ENCODE measurements at places on chromosomes 4 and X. TPM values are rescaled to one million over a fixed set of nuclear protein-coding genes. Genes with fewer than 3 reads are reported as not detected.

DNA sequence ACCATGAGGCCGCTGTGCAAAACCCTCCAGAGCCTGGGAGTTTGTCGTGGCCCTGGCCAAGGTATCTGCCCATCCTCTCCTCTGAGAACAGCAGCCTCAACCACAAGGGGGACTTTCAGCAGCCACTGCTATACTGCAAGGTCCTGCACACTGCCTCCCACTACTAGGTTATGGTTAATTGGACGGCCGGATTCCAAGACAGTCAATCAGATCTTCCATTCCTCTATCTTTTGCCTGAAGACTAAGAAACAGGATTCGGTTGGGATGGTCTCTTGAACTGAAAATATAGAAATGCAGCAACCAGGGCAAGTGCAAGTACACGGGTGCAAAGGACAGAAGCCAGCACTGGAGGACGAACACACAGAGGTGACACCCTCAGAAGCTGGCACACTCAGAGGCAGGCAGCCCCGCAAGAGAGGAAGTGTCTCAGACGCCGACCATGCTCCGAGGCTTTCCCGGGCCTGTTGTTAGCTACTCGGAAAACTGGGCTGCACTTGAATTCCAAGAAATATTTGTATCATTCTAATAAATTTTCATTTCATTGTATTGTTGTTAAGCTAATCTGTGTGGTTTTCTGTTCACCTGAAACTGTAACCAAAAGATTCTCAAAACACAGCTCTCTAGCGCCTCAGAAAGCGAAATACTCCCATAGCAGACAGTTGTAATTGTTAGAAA is 63.3 kb downstream of the AFAP1 start:
- H3K27ac ChIP-seq, result peak overlapping the region; percentile 89
- peaks cover 21% of the 10 kb centered on the region for H3K4me1 ChIP-seq
- H3K27me3 ChIP-seq, result no peaks in the 10 kb centered on the region

GRCh38 chrX:9368262-9368661 is 96.6 kb upstream of the TBL1X start:
- no peak for DNase-seq
- H3K4me3 ChIP-seq, result no peak overlapping the region
- peaks cover 18% of the 10 kb centered on the region for H3K4me1 ChIP-seq
- H3K27me3 ChIP-seq, result peaks cover 6% of the 10 kb centered on the region

GRCh38 chrX:153933748-153934147 is 1.1 kb downstream of the NAA10 start:
- H3K27me3 ChIP-seq, result peaks cover 13% of the 10 kb centered on the region
- H3K4me3 ChIP-seq, result peak overlapping the region; percentile 93
- H3K36me3 ChIP-seq, result peaks cover 3% of the 10 kb centered on the region

The PDHA1 gene
- total RNA-seq, result 165 TPM

GRCh38 chr4:113209153-113209552 is 159.7 kb downstream of the ANK2 start:
- H3K27me3 ChIP-seq, result no peaks in the 10 kb centered on the region
- no peak overlapping the region for H3K4me3 ChIP-seq
- H3K36me3 ChIP-seq, result no peaks in the 10 kb centered on the region
- H3K4me1 ChIP-seq, result no peaks in the 10 kb centered on the region
- no peak for DNase-seq

DNA sequence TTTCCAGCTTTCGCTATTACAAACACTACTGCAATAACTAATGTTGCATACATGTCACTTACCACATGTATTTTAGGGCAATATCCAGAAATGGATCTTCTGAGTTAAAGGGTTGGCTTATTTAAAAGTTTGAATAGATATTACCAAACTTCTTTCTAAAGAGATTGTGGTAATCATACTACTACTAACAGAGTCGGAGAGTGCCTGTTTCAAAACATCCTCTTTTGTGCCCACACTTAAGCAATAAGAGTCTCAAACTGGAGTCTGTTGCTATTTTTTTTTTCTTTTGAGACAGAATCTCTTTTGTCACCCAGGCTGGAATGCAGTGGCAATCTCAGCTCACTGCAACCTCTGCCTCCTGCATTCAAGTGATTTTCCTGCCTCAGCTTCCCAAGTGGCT is 35.8 kb downstream of the FGFBP1 start:
- peaks cover 6% of the 10 kb centered on the region for H3K36me3 ChIP-seq
- no peak overlapping the region for H3K4me3 ChIP-seq
- H3K27me3 ChIP-seq, result peaks cover 44% of the 10 kb centered on the region
- H3K27ac ChIP-seq, result no peak overlapping the region

DNA sequence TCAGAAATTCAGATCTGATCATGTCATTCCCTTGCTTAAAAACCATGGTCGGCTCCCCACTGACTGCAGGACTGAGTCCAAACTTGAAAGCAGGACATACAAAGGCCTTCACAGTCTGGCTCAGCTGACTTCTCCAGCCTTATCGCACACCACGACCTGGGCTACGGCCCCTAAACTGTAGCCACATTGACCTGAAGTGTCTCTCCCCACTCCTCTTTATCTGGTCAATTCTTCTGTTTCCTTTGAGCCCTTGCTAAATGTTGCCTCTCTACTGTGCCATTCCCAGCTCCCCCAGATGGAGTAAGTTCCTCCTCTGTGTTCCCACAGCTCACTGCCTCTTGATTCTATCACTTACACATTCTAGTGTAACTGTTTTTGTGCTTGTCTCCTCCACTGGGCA is 60.5 kb upstream of the CITED1 start:
- H3K4me1 ChIP-seq, result no peaks in the 10 kb centered on the region
- no peak overlapping the region for H3K4me3 ChIP-seq
- DNase-seq, result no peak
- peaks cover 2% of the 10 kb centered on the region for H3K36me3 ChIP-seq
- peaks cover 24% of the 10 kb centered on the region for H3K27me3 ChIP-seq

DNA sequence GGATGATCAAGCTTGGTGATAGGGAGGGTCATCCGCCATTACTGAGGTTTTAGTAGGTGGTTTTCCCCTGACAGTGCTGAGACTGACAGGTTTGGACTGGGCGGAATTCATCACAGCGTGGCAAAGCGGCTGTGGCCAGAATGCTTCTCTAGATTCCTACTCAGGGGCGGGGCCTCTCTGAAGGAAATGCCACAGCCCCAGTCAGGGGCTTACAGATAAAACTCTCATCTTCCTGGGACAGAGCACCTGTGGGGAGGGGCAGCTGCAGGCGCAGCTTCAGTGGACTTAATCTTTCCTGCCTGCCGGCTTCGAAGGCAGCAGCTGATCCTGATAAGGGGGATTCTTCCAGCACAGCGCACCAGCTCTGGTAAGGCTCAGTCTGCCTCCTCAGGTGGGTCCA is 316.7 kb downstream of the RPA4 start:
- no peak for DNase-seq
- no peaks in the 10 kb centered on the region for H3K4me1 ChIP-seq
- no peak overlapping the region for H3K27ac ChIP-seq
- H3K36me3 ChIP-seq, result peaks cover 9% of the 10 kb centered on the region

- H3K27ac ChIP-seq, result no peak overlapping the region
- no peaks in the 10 kb centered on the region for H3K36me3 ChIP-seq
- peak; percentile 28 for DNase-seq
- H3K27me3 ChIP-seq, result peaks cover 7% of the 10 kb centered on the region
These were observed 41.4 kb upstream of the PPP2R3B start for GRCh38 chrX:427812-428725.

DNA sequence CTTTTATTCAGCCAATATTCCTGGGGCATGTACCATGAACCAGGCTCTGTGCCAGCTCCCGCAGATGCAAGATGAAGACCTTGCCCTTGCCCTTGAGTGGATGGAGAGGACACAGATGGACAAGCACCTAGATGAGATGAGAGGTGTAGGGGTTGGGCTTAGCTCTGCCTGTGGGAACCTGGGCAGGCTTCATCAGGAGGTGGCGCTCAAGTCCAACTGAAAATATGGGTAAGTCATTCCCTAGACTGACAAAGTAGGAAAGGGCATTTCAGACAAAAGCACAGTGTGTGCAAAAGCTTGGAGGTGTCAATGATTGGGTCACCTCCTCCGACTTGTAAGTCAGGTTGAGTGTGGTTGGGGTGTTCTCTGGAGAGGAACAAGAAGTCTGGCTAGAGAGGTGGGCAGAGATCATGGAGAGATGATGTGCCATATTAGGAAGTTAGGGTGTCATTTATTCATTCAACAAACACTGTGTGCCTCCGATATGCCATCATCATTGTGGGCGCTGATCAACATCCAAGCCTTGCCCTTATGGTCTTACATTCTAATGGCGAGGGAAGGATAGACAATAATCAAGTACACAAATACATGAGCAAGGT is 64.6 kb downstream of the ANAPC4 start:
- H3K27me3 ChIP-seq, result no peaks in the 10 kb centered on the region
- H3K4me3 ChIP-seq, result no peak overlapping the region
- no peaks in the 10 kb centered on the region for H3K4me1 ChIP-seq
- H3K36me3 ChIP-seq, result no peaks in the 10 kb centered on the region
- H3K27ac ChIP-seq, result no peak overlapping the region

- H3K4me1 ChIP-seq, result no peaks in the 10 kb centered on the region
- H3K36me3 ChIP-seq, result no peaks in the 10 kb centered on the region
- no peaks in the 10 kb centered on the region for H3K27me3 ChIP-seq
- DNase-seq, result no peak
These were observed 99.5 kb upstream of the NKX1-1 start for GRCh38 chr4:1505511-1506460.

The BEX4 gene
- total RNA-seq, result 25.0 TPM

- H3K4me3 ChIP-seq, result no peak overlapping the region
- no peaks in the 10 kb centered on the region for H3K36me3 ChIP-seq
- H3K27ac ChIP-seq, result no peak overlapping the region
- no peaks in the 10 kb centered on the region for H3K4me1 ChIP-seq
- no peak for DNase-seq
- H3K27me3 ChIP-seq, result no peaks in the 10 kb centered on the region
These were observed 19.6 kb downstream of the PGAM4 start for GRCh38 chrX:77949840-77950239.

DNA sequence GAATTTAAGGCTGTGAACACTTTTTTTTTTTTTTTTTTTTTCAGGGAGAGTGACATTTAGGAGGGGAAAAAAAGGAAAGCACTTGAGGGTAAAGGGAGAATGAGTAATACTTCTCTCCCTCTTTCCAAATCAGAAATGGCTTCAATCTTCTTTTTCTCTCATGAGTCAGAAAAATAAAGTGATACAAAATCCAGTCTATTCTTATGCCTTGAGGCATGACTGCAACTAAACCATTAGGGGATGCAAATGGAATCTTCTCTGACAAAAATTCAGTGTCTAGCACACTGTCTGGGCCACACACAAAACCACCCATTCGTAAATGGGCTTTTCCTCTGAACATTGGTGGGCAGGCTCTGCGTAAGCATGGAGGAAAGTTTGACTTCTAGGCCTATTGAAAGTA is 46.7 kb upstream of the POU4F2 start:
- no peaks in the 10 kb centered on the region for H3K4me1 ChIP-seq
- peaks cover 2% of the 10 kb centered on the region for H3K36me3 ChIP-seq
- DNase-seq, result no peak
- H3K4me3 ChIP-seq, result no peak overlapping the region
- peaks cover 17% of the 10 kb centered on the region for H3K27me3 ChIP-seq

DNA sequence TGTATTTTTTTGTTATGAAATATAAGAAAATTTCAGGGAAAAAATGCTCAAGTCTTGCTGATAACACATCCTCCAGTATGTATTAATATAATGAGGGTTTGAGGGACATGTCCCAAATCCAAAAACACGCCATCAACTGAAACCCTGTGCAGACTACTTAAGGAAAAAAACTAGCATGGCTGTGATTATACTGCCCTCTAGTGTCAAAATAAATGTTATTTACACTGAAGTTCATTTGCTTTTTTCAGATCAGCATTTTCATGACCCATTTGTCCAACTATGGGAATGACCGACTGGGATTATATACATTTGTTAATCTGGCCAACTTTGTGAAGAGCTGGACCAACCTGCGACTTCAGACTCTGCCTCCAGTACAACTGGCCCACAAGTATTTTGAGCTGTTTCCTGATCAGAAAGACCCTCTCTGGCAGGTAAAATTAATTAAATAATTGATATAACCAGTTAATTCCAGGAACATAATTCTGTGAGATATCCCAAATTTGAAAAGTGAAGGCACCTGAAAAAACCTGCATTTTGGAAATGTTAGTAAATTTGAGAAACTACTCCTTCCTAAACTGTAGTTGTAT is 128.5 kb downstream of the PRSS12 start:
- no peak overlapping the region for H3K27ac ChIP-seq
- H3K27me3 ChIP-seq, result peaks cover 8% of the 10 kb centered on the region
- no peak for DNase-seq
- H3K4me1 ChIP-seq, result no peaks in the 10 kb centered on the region
- no peak overlapping the region for H3K4me3 ChIP-seq

The DMRTC1 gene
- total RNA-seq, result 0.36 TPM

Data from activated T-cell treated with anti-CD3 and anti-CD28 coated beads, Interleukin-2, amount 50 U/mL, for 72 hours (primary cell).